ENCODE measurements at places on chromosomes 11 and 22. TPM values are rescaled to one million over a fixed set of nuclear protein-coding genes. Genes with fewer than 3 reads are reported as not detected.

DNA sequence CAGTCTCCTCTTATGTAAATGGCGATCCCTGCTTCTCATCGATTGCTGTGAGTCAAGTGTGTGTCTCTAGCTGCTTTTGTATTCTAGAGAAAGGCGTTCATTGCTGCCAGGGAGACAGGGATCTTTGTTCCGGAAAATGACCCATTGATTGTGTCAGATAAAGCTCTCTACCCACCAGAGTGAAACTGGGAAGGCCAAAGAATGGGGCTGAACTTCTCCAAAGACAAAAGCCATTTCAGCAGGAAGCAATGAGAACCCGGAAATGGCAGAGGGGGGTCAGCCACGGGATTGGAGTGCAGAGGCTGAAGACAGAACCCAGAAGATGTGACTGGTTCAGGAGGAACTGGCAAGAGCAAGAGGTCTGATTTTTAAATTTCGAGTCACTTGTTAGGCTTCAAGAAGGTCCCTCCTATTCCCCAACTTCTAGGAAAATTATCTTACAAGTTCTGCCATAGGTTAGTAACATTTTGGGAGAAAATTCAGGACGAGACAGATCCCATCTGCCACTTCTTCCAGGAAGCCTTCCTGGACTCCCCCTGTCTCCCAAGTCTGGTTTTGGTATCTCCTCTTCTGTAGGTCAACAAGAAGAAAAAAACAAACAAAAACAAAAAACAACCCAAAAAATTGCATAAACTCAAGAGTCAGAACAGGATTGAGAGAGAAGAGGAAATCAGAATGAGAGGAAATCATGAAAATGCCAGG lies 110.6 kb downstream of the NECTIN1 start:
- no peak for DNase-seq

DNA sequence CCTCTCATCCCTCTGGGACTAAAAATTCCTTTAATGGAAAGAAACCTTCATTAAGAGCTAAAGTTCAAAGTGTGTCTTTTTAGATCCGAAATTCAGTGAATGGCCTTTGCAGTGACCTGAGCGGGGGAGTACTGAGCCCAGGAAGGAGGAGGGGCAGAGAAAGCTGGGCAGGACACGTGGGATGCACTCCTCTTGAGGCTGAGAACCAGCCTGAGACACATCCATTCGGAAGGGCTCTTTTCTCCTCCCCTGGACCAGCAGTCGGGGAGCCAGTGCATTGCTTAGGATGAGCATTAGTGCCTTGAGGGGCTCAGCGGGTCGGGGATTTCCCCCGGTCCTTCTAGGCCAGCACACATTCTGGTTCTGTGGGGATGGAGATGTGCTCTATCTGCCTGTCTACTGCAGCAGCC lies 258.9 kb upstream of the B3GAT1 start:
- no peak for DNase-seq

DNA sequence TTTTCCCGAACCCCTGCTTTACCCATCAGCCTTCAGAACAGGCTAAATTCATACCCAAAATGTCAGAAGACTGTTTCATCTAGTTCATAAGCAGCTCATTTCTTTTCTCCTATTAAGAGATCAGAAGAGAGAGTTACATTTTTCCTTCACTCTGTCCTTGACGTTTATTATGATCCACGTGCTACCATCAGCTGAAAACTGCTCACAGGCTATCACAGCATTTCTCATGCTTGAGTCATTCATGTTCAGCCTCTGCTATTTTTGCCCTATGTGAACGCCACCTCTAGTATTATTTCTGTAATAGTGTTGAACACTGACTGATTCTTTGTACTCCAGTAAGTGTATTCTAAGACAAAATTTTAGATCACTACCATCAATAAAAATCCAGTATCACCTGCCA lies 51.9 kb downstream of the SLC1A2 start:
- DNase-seq = no peak

DNA sequence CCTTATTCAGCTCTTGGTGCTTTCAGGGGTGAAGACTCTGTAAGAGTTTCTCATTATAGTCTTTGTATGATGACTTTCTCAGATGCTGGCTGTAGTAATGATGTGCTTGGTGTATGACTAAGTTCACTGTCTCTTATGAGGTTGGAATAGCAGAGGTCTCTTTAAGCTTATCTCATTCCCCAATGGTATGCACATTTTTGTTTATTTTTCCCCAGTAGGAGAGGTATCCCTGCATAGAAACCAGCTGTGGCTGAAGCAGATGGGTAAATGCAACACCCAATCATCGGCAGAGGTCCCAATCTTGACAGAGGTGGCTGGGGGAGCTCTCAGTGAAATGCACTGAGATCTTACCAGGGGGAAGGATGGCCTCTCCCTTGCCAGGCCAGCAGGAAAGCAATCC lies 34.6 kb downstream of the BBOX1 start:
- DNase-seq = no peak

GRCh38 chr11:43541993-43542392 lies 138.5 kb upstream of the HSD17B12 start:
- DNase-seq = no peak

GRCh38 chr11:72333661-72334060 lies 89.7 kb upstream of the PHOX2A start:
- no peak for DNase-seq

DNA sequence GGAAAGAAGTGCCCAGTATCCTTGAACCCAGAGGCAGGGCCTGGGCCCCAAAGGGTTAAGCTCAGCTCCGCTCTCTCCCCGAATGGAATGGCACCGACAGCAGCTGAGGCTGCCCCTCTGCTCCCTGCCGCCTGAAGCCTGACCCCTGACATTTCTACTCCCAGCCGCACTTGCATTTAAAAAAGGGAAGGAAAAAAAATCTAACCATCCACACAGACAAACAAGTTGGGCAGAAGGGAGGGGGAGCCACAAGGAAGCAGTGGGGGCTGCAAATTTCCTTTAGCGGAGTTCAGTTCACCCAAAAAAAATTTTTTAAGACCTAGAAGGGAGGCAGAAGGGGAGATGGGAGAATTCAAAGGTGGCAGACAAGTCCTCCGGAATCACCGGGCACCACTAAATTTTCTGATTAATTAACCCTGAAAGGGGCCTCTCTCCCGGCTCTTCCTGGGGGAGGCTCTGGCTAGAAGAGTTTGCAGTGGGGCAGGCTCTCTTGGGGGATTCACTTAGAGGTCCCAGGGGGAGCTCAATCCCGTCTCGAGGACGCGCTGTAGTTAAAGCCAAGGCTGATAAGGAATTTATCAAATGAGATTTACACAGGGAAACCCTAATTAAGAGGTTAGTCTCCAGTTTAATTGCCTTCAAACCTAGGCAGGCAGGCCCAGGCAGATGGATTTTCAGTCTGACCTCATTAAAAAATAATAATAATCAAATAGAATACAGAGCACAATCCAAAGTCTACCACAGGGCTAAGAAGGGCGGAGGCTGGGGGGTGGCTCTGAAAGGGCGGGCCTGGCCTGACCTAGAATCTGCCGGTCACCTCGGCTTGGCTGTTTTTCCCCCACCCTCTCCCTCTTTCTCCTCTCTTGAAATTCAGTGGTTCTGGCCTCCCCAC lies 25.6 kb downstream of the MN1 start:
- no peak for DNase-seq

Gene CARD18
- total RNA-seq = not detected

Gene C11orf86
- not detected for total RNA-seq

Gene SCO2
- 11.3 TPM for total RNA-seq

Gene OR52I1
- not detected for total RNA-seq

Gene SART1
- total RNA-seq = 80.9 TPM

All from T-helper 17 cell (primary cell).